ENCODE measurements at places on chromosomes 5 and 9.

DNA sequence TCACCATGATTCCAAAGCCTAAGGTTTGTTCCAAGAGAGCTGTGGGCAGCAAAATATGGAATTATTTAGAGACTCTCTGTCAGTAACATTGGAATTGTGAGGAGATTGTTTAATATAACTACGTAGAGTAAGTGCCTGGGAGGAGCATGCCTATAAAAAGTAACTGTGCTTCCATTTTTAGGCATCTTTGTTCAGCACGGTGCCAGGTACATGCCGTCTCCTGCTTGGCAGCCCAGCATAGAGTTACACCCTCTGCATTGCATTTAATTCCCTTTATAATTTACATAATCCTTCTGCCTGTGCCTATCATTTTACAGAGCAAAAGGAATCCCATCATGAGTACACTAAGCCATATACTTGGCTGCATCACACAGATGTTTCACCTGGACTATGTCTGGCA, 32.1 kb upstream of the ALDH1A1 start:
- no peak for DNase-seq

GRCh38 chr9:137745541-137745991, 126.8 kb downstream of the EHMT1 start:
- no peak for DNase-seq

- no peak for DNase-seq
Observed at GRCh38 chr9:138038244-138038671, 160.7 kb downstream of the CACNA1B start.

- DNase-seq = no peak
Observed at GRCh38 chr9:108743901-108744371, 111.8 kb downstream of the ACTL7B start.

DNA sequence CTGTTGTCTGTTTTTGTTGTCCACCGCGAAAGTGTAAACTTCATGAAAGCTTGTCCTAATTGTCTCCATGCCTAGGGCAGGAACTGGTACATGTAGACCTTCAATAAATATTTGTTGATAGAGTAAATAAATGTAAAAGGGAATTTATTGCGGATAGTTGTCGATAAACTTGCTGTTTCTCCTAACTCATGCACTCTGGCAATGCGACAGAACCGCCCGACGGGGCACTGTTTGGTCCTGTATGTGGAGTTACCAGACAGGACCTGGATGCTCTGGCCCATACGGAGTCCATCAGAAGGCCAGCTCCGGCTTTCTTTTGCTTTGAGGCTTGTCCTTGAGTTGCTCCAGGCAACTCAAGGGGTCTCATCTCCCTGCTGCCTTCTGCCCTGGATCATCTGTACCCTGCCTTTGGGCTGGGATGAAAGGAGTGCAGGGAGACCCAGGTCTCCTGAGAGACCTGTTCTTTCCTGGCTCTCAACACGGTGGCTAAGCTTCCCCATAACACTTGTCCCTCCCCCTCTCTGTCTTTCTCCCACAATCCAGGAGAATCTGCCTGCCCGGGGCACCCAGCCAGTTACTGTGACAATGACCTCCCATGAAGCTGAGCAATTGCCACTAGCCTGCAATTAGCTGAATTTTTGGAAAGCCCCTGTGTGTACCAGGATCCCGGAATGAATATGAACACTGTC, 149.5 kb upstream of the PTCH1 start:
- no peak for DNase-seq

- DNase-seq = no peak
Observed at GRCh38 chr5:73865315-73865714, 239.3 kb downstream of the ARHGEF28 start.

- no peak for DNase-seq
Observed at GRCh38 chr5:145553177-145553576, 282.0 kb downstream of the PRELID2 start.

DNA sequence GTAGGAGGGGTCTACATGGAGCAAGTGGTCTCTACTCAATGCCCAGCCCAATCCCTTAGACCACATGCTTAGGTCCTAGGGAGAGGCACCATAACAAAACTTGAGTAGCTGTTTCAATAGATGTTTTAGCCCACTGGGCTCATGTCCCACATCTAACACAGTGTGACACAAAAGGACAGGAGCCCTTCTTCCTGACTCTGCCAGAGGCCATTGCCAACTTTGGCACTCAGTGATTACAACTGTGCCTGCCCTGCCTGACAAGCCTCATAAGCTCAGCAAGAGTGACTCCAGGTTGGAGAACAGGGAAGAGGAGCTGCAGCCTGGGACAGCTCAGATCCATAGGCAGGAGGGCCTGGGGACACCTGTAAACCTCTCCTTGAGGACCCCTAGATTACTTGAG, 230.8 kb downstream of the ENC1 start:
- DNase-seq = no peak

DNA sequence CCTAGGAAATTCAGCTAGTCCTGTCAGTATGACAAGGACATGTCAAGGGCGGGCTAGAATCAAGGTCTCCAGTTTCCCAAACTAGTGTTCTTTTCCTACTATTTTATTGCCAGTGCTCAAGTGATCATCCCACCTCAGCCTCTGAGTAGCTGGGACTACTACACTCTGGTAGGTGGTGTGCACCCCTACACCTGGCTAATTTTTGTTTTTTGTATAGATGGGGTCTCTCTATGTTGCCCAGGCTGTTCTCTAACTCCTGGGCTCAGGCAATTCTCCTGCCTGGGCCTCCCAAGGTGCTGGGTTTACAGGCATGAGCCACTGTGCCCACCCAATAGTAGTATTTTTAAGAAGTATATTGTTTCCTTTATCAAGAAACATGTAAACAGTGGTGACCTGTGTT, 54.0 kb downstream of the C9orf85 start:
- no peak for DNase-seq

GRCh38 chr9:12698266-12698665, 5.1 kb downstream of the TYRP1 start:
- DNase-seq = no peak

DNA sequence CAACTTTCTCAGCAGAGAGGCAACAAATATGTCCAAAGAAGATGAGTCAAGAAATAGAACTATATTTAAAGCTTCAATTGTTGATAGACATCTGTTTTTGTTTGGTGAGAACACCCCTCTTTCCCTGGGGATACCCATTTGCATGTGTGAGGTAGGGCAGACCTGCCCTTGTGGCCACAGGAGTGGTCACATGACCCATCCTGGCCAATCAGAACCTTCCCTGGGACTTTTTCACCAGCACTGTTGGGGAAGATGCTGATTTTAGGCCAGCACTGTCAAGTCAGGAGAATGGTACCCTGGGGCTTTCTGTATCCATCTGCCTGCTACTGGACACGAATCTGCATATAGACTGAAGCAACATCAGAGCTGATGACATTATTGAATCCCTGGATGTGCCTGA, 211.2 kb downstream of the CDK5RAP2 start:
- no peak for DNase-seq

DNA sequence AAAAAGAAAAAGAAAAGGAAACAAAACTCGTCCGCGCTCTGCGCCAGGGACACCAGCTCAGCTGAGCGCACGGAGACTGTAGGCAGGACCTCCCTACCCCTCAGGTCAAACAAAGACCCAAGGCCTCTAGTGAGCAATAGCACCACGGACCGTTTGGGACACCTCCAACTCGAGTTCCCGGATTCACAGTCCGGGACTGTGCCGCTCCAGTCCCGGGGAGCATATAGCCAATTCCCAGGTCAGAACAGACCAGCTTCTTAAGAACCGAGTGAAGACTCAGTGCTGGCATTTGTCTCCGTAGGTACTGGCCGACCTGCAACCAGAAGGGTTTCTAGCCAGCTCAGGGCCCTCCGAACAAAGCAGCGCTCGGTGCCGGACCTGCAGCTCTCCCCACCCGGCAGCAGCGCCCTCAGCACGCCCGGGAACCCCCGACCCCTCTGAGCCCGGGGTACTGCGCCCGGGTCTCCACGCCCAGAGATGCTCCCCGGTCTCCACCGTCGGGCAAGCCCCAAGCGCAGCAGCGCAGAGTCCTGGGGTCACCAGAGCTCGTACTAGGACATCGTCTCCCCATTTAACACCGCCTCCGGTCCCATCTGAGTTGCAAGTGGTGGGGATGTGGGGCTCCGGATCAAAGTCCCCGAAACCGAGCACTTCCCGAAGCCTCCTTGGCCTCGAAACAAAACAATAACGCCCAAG, 591 bp downstream of the ABCA1 start:
- DNase-seq = peak; percentile 5

DNA sequence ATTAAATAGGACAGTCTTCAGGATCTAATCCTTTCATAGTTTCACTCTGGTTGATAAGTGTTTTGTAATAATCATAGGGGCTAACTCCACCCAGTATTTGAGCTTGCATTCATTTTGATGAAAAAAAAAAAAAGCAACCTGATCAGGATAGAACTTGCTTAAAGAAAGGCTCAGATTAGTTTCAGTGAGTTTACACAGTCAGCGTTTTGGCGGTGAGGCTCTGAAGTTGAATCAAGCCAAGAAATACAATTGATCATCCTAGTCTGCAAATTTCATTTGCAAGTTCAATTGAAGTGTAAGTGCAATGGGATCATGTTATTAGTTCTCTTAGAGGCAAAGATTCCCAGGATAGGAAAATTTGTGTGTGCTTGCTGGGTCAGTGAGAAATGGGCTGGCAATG, 159.7 kb upstream of the ELL2 start:
- DNase-seq = no peak

GRCh38 chr9:37965116-37965515, 61.2 kb upstream of the SLC25A51 start:
- DNase-seq = no peak

DNA sequence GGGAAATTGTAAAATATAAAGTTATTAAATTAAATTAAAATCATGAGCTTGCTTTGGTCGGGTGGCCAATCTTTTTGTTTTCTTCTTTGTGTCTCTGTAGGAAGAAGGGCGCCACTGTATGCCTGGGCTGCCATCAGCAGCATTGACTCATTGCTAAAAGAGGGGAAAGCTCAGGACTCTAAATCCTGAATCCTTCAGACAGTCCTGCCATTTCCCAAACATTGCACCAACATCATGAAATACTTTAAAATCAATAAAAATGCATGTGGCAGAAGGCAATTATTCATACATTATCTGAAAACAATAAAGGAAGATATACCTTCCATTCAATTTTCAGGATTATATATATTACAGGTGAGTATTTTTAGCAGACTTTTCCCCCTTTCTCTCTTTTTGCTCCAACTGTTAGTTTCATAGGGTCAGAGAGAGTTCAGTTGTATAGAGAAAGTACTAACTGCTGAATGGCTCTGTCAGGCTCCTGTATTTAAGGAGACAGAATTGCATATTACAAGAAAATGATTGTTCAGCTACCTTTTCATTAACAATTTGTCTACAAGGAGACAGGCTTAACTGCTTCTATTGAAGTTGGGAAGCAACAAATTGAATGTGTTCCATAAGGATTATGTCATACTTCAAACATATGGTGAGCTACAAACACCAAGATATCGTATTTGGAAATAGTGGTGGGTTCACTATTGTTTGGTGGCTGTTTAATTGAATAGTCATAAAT, 95.7 kb downstream of the ATPSCKMT start:
- no peak for DNase-seq

DNA sequence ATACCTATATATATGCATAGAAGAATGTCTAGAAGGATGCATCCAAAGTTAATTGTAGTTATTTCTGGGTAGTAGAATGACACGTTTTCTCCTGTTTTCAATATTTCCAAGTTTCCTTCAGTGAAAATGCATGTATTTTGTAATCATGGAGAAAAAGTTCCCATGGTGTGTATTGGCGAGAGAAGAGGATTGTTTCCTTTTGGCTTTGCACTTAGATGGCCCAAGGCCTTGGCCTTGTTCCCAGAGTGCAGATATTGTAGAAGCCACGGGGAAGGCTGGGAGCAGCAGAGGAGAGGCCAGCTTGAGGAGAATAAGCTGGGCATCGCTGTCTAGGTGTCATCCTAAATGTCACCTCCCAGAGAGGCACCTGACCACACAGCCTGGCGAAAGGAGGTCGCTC, 44.0 kb downstream of the IRF1 start:
- DNase-seq = no peak

- no peak for DNase-seq
Observed at GRCh38 chr5:2029206-2029605, 146.5 kb upstream of the IRX4 start.

GRCh38 chr5:170087168-170087817, 18.4 kb upstream of the FOXI1 start:
- no peak for DNase-seq

- DNase-seq = no peak
Observed at GRCh38 chr5:127777957-127778356, 74.8 kb downstream of the CCDC192 start.

DNA sequence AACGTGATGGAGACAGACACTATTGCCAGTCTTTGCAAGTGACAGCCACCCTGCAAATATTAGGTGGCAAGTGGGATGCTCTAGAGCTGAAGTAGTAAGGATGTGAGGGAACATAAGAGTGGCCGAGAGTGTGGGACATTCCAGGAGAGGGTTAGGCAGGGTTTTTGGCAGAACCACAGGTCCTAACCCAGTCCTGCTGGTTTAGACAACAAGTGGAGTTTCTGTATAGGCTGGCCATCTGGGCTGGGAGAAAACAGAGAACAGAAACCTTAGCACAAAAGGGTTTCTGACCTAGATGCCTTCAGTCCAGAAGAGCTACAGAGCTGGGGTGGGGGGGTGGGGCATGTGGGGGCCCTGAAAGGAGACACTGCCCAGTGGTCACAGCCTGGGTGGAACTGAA, 107.4 kb downstream of the TMEM174 start:
- no peak for DNase-seq

DNA sequence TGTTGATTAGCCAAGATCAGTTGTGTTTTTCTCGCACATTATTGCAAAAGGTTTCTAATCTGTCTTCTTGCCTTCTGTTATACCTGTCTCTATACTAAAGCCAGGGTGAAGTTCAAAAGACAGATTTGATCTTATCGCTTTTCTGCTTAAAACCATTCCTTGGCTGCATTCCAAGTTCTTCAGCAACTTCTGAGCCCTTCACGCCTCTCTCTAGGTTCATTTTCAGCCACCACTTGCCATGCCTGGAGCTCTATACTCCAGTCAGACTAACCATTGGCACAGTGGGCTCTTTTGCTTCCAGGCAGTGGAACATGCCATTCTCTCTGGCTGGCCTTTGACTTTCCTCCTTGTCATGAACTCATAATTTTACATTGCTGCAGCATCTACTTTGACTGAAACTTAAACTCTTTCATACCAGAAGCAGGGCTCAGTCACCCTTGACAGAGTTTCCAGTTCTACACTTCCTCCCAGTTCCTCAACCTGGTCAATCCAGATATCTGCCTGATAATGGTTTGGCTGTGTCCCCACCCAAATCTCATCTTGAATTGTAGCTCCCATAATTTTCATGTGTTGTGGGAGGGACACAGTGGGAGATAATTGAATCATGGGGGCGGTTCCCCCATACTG, 114.4 kb downstream of the SLC12A2 start:
- DNase-seq = no peak

DNA sequence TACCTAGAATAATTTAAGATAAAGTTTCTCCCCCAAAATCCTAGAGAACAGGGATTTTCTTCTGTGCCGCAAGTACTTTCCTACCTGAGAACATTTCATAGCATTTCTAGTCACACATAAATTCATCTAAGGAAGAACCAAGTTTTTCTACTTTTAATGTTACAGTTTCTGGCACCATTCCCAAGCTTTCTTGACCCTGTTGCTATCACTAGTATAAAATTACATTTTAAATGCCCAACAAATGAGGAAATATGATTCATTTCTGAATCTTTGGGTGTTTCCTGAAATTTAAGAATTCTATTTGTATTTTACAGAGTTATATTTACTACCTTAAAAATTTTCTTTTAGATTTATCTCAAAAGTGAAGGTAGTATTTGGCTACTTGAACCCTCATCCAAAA, 137.8 kb downstream of the LPAR1 start:
- no peak for DNase-seq

- no peak for DNase-seq
Observed at GRCh38 chr5:121429761-121430160, 421.9 kb upstream of the FTMT start.

GRCh38 chr5:1343931-1344901, 683 bp downstream of the CLPTM1L start:
- no peak for DNase-seq

GRCh38 chr9:96121136-96121535, 180.8 kb downstream of the HSD17B3 start:
- no peak for DNase-seq
